ENCODE measurements at places on chromosomes 5 and 9.

DNA sequence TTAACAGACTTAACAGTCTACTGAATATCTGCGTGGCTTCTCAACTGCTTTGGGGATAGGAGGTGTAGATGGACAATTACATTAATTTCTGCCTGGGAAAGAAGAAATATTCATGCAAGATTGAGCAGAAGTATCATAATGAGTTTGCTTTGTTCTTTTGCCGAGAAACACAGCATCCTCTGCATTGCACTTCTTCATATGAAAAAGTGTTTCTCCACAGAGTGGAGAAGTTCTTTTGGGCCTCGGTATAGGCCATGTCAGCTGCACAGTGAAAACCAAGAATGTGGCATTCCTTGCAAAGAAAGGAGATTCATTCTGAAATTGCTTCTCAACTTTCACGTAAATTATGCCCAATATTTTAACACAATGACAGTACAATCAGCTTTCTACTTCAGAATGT is 17.6 kb upstream of the SNX2 start:
- DNase-seq = no peak

DNA sequence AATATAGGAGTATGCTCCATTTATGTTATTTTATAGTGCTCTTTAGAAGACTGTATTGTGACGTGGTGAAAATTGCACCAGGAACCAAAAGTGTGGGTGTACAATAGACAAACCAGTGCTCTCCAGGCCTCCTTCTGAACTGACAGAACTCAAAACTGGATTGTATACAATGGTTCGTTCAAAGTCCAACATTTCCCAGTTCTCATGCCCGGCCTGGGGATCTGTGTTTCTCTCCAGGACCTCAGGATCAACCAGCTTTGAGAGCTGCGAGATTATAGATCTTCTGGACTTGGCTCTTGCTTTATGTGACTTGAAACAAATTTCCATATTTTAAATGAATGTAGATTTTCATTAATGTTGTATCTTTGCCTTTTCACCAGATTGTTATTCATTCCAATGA is 60.8 kb upstream of the CER1 start:
- DNase-seq = no peak

- DNase-seq = no peak
These were observed 4.8 kb downstream of the LHX2 start for GRCh38 chr9:124016175-124017050.

DNA sequence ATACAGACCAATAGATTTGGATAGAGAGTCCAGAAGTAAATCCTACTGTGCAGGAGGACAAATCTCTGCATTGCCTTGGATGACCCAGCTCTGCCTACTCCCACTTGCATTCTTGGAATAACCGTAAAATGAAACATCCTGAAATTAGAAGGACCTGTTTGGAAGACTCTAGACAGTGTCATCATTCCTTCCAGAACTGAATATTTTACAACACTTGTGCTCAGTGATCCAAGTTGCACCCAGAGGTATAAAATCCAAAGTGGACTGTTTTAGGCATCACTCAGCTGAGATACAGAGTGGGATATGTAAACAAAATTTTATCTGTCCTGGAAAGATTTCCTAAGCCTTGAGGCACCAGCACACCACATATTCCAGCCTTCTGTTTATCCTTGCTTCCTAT is 43.7 kb downstream of the OR2Y1 start:
- no peak for DNase-seq

GRCh38 chr5:30867711-30868110 is 325.8 kb upstream of the CDH6 start:
- DNase-seq = no peak

- DNase-seq = no peak
These were observed 17.9 kb upstream of the ASS1 start for GRCh38 chr9:130426883-130427282.

DNA sequence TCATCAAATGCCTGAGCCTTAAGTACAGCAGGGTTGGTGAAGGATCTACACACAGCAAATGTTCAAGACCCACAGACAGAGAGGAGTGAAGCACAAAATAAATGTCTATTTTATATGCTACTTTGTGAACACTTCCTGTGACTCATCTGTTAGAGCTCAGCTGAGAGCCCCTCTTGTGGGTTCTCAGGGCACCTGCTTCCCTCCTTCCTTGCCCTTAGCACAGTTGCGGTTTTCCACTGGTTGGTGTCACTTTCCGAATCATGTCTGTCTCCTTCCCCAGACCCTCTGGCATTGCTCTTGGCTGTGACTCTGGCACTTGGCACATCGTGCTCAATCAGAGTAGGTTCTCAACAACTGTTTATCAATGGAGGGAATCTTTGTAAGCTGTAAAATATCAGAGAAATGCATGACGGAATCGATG is 128.5 kb upstream of the STC2 start:
- DNase-seq = no peak

DNA sequence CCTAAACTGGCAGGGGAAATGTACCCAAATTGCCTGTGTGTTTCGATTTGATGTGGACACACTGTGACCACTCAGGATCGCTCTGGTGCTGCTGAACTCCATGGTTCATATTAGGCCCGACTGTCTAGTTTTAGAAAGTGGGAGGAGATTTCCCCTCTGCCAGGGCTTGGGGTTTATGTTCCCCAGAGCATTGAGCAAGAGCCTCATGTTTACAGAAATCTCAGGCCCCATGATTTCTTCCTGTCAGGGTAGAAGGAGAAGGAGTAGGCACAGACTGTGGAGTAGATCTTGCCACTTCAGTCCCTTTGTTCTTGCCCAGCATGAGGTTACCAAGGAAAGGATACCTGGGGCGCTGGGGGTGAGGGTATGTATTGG is 40.8 kb upstream of the GLRX start:
- no peak for DNase-seq

DNA sequence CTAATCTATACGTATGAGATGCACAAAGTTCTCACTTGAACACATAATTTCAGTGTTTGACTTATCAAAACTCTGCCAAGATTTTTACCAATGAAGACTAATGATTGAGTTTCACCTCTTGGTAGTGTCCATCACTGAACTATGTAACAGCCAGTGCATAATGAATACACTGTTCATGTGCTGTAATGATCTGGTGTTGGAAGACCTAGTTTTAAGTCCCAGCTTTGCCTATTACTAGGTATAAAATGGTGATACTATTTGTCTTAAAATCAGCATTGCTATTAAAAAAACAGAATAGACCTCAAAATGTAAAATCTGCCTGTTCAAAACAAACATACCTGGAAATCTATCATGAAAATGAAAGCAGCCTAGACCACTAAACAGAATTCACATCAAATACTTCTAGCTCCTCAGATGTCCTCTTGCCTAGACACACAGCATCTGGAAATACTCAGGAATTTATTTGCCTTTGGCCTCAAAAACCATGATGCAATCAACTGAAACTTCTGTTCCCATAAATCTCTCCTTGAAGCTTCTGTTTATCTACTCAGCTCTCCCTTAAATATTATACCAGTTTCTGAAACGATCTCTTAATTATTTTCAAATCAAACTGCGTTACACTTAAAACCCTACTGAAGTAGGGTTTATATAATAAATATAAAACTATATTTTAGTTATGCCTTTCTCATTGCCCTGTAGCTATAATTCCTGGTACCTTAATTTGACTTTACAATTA is 38.1 kb downstream of the MRPS27 start:
- DNase-seq = no peak

- peak; percentile 61 for DNase-seq
These were observed 29.8 kb upstream of the HMCN2 start for GRCh38 chr9:130235558-130236435.

DNA sequence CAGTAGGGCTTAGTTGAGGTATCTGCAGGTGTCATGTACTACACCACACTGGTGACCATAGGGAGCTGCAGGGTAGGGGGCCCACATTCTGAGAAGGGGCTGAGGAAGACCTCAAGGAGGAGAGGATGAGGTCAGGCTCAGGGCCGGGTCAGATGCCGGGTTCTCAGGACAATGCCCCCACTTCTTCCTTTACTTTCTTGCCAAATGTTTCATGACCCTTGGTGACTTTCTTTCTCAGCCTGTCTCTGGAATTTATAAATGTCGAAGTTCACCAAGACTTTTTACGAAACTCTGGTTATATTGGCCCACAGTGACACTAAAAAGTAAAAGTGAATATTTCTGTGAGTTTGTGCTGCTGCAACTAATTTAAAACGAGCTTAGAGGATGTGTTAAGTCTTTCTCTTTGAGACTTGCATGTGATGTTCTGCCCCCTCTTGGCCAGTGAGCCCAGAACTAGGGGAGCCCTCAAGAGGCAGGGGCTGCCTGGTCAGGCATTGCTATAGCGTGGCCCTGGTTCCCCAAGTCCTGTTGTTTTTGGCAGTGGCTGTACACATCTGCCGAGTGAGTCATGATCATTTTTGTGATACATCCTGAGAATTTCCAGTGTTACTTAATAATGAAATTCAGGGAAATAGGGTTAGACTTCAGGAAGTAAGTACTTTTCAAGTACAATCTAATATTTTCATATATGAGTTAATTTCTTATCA is 11.2 kb downstream of the ACO1 start:
- DNase-seq = no peak

- DNase-seq = no peak
These were observed 33.6 kb upstream of the NFIB start for GRCh38 chr9:14347406-14348122.

- no peak for DNase-seq
These were observed 182.2 kb downstream of the TMC1 start for GRCh38 chr9:72703574-72703973.

DNA sequence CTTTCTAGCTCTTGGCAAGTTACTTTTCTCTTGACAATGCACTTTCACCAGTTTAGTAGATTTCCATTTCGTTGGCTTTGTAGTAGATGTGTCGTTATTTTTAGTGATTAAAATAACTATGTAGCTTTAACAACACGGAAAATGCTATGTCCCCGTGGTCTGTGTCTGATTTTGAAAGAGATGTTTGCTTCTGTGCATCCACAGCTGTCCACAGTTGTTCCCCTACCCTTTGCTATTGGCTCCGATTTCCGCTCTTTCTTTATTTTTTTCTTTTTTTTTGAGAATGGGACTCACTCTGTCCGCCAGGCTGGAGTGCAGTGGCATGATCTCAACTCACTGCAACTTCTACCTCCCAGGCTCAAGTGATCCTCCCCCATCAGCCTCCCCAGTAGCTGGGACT is 533.9 kb downstream of the IRX1 start:
- DNase-seq = no peak

- no peak for DNase-seq
These were observed 32.9 kb downstream of the MAP3K1 start for GRCh38 chr5:56848206-56848605.

DNA sequence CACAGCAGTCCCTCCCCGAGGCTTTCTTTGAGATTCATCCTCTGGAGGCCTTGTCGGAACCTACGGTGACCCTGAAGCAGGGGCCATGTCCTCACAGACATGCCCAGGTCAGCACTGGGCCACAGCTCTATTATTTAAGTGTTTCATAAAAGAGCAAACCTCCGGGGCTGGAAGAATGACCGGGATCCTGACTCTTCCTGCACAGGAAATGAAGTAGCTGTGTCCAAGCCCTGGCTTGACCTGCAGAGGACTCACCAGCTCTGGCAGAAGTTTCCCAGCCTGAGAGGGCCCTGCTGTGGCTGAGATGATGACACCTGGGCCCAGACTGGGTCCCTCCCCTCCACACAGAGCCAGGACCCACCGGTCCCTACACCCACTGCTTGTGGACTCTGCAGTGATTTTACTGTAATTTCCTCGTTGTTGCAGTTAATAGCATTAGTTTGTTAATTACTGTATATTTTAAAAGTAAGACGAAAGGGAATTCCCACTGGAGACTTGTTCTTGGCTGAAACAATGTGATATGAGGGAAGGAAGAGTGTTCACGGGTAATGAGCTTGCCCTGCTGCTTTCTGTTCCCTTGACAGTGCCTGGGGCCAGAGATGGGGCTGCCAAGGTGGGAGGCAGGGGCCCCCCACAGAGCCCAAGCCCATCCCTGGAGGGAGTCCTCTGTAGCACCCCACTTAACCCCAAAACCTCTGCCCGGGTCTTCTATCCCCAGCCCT is 72.2 kb downstream of the PCDH1 start:
- no peak for DNase-seq

- no peak for DNase-seq
These were observed 123.5 kb upstream of the COL5A1 start for GRCh38 chr9:134518004-134518606.

DNA sequence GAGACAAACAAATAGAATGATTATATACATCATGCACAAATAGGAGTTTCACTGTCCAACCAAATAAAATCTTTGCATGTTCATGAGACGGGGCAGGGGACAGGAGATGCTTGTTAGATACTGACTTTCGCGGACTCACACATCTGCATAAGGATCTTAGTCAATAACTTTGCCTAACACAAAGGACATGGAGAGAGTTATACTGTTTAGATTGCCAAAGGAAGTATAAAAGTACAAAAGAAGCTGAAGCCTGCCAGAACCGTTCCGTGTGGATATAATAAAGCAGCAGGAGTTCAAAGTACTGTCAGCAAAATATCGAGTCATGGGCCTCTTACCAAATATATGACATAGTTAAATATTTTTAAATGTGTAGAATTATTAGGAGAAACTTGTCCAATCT is 1148.4 kb downstream of the EFNA5 start:
- DNase-seq = no peak

DNA sequence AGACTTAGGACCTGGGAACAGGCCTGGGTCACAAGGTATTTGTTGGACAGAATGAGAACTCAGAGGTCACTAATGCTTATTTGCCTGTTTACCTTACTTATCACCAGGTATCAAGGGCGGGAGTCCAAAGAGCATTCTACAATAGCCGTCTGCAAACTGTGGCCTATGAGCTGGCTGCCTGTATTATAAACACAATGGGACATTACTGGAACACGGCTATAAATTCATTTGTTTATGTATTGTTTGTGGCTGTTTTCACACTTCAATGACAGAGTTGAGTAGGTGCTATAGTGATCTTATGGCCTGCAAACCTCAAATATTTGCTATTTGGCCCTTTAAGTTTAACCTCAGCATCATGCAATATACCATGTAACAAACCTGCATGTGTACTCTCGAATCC is 76.6 kb upstream of the ASTN2 start:
- DNase-seq = no peak

- DNase-seq = no peak
These were observed 8.4 kb upstream of the UBAP1 start for GRCh38 chr9:34170237-34170991.
